Neuronal stem cell (in vitro differentiated cells): ENCODE measurements at places on chromosomes 13 and 19.

DNA sequence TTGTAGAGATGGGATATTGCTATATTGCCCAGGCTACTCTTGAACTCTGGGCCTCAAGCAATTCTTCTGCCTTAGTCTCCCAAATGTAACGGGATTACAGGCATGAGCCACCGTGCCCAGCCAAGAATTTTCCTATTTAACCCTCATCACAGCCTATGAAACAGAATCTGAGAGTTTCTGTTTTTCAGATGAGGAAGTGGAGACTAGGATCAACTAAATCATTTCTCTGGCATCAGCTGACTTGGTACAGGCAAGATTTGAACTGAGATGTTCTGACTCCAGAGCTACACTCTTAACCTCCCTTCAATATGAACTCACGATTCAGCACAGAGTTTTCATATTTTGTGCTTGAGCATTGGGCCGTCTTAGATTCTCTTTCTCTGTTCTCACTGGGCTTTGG lies 8.1 kb downstream of the ZNF460 start:
- DNase-seq, result no peak

DNA sequence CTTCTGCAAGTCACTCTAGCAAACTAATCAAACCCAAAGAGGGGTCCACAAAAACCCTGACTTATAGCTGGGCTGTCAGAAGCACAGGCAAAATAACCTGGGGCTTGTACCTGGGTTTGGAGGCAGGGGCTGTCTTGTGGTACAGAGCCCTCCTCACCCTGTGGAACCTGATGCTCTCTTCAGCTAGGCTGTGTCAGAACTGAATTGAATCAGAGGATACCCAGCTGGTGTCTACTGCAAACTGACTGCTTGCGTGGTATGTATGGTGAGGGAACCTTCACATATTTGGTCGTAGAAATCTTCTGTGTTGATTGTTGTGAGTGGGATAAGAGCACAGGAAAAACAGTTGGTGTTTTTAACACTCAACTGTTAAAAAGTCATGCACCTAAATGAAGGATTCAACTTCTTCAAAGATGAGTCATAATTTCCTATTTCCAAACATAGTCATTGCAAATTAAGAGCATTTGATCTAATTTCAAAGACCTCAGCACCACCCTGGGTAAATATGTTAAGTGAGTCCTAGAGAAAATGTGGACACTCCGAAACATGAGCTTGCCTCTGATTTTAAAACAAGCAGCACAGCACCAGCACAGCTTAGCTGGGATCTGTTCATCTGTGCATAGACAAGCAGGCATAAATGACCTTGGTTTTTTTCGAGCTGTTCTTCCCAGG lies 840.2 kb downstream of the UQCRFS1 start:
- DNase-seq, result no peak

DNA sequence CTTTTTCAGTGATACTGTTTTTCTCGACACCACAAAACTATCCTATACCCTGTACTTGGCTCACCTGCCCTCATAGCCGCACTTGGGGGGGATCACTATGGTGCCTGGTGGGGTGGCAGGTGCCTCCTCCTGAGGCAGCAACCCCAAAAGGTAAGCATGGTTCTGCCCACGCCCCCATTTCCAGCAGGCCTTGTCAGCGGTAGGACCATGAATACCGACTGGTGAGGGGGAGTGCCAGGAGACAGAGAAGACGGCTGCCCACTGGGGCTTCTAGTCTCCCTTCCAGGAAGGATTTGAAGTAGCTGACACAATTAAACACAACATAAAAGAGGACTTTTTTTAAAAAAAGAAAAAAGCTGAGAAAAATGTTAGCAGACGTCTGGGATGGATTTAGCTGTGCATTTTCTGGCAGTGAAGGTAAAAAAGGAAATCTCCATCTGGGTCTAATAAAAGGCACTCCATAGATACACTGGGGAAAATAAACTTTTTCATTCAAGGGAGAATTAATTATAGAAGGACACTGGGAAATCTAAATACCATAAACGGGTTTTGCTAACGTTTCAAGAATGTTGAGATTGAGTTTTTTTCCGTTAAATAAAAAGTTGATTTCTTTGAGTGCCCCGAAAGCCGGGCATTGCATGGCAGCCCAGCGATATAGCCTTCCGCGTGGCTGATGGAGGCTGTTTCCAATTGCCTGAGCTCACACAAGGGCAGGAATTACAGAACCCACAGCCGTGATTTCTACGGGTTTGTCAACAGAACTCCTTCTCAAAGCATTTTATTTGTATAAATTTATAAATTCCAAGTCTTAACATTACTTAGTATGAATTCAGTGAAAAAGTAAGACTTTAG lies 45.1 kb downstream of the ATP11A start:
- DNase-seq, result no peak

- no peak for DNase-seq
These were observed 128.2 kb downstream of the STOML3 start for GRCh38 chr13:38862443-38862842.

DNA sequence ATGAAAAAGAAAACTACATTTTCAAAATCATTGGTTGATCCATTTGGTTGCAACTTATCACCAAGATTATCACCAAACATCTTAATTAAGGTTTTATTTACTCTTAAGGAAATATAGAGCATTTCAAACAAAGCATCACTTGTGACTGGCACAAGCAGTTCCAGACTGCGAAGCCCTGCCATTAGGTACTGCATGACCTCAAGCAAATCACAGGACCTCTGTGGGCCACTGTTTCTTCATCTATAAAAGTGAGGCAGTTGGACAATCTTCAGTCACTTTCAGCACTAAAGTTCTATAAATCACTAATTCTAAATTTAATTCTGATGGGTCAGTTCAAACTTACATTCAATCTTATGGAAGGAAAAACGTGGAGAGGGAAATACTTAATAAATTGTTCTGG lies 2.0 kb downstream of the ELF1 start:
- DNase-seq, result no peak

DNA sequence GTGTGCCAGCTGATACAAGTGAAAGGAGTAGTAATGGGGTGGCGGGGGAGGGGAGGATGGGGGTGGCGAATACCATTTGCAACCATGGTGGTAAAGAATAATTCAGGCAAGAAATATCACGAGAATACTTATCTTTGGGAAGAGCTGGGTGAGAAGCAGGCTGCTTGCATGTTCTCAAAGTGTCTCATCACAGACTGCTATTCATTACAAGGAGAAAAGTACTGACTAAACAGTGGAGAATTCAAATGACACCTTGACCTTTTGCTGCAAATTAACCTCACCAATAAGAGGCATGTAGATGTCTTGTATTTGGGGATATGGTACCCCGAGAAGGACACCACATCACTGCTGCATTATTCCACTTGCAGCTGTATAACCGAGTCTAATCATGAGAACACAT lies 585.7 kb upstream of the GPC6 start:
- DNase-seq, result no peak

- no peak for DNase-seq
These were observed 432.3 kb downstream of the RFC3 start for GRCh38 chr13:34250151-34250670.

- DNase-seq, result no peak
These were observed 16.6 kb downstream of the OLFM4 start for GRCh38 chr13:53045189-53045588.

DNA sequence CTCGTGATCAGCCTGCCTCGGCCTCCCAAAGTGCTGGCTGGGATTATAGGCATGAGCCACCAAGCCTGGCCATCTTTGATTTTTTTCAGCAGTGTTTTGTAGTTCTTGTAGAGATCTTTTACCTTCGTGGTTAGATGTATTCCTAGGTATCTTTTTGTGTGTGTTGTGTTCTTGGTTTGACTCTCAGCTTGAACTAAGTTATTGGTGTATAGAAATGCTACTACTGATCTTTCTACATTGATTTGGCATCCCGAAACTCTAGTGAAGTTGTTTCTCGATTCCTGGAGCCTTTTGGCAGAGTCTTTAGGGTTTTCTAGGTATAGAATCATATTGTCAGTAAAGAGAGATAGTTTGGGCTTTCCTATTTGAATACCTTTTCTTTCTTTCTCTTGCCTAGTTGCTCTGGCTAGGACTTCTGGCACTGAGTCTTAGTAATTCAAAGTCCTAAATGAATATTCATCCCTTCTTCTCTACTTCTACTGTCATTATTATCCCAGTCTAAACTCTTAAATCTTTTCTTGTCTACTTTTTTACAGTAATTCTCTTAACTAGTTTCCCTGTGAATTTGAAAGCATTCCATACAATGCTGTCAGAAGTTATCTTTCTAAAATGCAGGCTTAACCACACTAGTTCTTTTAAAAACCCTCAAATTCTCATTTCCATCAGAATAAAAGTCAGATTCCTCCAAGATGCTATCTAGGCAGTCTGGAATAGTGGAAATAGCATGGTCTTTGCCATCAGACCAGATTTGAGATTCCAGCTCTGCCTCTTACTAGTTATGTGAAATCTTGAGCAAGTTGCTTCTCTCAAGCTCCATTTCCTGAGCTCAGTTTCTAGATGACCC lies 7.0 kb downstream of the GPR18 start:
- no peak for DNase-seq

DNA sequence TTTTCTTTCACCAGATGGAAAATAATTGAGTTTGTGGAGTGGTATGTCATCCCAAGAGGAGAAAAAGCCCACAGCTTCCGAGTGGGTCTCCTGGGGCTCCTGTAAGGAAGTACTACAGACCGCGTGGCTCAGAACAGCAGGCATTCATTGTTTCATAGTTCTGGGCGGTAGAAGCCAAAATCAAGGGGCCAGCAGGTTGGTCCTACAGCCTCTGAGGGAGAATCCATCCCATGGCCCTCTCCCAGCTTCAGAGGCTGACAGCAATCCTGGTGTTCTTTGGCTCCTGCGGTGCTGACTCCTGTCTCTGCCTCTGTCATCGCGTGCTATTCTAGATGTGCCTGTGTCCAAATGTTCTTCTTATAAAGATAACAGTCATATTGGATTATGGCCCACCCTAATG lies 362.6 kb downstream of the FGF14 start:
- no peak for DNase-seq

DNA sequence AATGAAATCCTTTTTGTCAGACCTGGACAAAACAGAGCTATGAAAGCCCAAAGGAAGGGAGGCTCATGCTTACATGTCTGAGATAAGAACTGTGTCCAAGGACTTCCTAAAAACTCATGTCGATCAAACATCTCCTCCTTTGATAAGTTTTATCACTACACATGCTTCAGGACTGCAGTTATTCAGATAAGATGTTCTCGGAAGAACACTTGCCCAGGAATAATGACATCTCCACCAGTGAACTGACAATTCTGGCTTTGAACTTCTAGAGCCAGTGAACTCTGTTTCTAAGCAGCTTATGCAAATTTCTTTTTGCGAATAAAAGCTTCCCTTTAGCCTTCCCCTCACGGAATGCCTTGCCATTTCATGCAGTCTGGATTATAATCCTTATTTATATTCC lies 561.6 kb downstream of the TBC1D4 start:
- no peak for DNase-seq

DNA sequence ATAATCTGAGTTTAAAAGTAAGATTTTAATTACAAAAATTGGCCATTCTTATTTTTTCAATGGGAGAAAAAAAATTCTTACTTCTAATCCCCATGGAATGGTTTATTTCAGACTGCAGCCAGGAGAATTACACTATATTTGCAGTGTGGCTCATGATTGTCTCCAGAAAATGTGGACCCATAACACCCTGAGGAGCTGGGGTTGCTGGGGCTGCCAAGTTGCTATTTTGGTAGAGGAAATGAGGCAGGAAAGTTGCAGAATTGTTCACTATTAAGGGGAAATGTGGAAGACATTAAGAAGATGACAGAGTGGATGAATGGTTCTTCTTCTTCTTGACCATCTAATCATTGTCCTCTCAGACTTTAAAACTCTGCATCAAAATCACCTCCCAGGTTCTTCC lies 4.6 kb upstream of the SCEL start:
- DNase-seq, result no peak

- DNase-seq, result no peak
These were observed 2.5 kb downstream of the KANK3 start for GRCh38 chr19:8340341-8341096.

DNA sequence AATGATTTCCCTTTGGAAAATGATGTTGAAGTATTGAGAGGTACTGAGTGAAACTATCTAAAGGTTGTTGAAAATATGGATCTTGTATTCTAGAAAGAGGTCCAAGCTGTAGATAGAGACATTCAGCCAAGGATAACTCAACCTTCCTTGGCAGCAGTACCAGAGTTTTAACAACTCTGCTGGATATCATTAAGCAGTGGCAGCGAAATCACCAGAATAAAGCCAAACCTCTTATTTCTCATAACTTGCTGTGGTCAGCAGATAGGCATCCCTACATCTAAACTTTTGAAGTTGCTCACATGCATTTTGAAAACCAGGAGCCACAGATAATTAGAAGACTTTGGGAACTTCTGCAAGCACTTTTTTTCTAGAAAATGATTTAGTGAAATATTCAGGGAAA lies 559.8 kb downstream of the IRS2 start:
- no peak for DNase-seq

- no peak for DNase-seq
These were observed 2.5 kb downstream of the TMEM160 start for GRCh38 chr19:47045867-47046470.

GRCh38 chr13:62360609-62361008 lies 945.0 kb upstream of the PCDH20 start:
- no peak for DNase-seq

- DNase-seq, result no peak
These were observed 135.6 kb downstream of the PRR20E start for GRCh38 chr13:57302604-57303003.

DNA sequence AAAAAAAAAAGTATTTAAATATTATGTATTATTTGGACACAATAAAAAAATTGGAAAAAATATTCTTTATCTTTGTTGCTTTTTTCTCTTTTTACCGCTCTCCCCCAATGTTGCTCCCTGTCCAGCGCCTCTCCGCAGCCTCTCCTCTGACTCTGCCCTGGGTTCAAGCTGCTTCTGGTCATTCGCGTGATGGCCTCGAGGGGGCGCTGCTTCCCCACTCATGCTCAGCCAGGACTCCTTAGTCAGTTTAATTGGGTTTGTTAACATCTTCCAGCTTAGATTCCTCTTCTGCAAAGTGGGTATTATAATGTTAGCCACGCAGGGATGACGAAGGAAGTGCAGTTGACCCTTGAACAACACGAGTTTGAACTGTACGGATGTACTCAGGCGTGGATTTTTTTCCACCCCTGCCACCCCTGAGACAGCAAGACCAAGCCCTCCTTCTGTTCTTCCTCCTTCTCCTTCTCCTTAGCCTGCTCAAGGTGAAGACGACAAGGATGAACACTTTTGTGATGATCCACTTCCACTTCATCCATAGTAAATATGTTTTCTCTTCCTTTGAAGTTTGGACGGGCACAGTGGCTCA lies 4.9 kb upstream of the NWD1 start:
- DNase-seq, result peak; percentile 74
